ENCODE measurements at places on chromosomes 7 and 10.

DNA sequence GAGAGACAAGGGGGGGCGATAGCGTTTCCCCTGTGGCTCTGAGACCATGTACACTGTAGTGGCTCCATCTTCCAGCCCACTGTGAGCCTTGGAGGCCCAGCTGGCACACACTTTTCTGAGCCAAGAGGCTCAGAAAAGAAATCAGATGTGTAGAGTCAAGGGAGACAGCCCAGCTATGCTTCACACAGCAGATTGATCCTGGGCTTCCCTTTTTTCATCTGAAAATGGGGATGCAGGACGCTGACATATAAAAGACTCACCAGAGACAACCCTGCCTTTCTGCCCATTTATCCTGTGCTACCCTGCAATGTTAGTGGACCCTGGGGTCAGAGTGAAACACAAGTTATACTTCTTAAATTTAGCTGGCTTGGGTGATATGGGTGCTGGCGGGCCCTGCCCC lies 14.3 kb downstream of the TMEM273 start:
- no peak for DNase-seq

DNA sequence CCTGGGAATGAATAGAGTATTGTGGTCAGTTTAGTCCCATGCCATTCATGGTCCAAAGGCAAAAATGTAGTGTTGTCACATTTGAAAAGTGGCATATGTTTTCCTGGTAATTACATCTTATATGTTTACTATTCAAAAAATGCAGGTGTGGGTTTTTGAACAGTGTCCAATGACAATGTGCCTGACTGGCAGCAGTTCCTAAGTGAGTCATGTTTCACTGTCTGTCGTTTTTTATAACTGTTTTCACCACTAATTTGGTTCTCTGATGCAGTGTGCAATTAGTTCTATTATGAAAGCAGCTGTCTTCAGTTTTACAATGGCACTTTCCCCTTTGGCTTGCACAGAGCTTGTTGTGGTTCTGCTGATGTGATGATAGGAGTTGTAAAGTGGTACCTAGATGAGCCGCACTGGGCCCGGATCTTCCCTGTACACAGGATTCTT lies 162.3 kb downstream of the SEM1 start:
- DNase-seq, result no peak

DNA sequence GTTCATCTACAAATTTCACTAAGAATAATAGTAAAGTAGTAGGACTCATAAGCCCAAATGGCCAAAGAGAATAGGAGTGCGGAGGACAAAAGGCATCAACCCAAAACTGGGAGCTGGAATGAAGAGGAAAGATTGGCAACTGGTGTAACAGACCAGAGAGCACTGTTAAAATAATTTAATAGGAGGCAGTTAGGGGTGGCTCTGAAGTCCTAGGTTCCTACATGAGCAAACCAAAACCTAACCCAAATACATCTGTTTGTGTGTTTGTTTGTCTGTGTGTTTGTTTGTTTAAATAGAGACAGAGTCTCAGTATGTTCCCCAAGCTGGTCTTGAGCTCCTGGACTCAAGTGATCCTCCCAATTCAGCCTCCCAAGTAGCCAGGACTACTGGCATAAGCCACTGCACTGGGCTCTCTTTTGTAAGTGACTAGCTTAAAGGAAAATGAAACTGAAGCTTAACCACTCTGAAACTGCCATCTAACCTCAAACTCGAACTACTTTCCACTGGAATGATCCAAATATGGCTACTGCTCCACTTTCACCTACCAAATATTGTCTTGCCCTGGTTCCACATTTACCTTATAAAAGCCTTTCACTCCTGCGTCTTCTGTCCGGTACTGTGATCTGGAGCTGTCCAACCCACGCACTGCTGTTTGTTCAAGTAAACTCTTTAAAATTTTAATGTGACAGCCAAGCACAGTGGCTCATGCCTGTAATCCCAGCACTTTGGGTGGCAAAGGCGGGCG lies 94.9 kb downstream of the AKR1D1 start:
- DNase-seq, result no peak

DNA sequence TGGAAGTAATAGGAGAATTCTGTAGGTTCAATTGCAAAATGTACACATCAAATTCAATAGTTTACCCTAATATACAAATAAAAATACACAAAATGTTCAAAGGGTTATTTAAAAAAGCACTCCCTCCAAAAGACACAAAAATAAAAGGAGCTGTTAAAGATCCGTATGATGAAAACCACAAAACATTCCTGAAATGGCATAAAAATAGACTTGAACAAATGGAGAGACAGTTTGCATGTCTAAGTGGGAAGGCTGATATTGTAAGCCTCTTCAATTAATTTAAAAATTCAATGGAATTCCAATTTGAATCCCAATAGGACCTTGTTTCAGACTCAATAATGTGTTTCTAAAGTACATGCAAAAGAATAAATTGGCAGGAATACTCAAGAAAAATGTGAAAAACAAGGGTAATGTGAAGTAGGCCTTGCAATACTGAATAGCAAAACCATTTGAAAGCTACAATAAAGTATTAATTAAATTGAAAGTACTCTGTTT lies 38.0 kb upstream of the INSYN2A start:
- no peak for DNase-seq

DNA sequence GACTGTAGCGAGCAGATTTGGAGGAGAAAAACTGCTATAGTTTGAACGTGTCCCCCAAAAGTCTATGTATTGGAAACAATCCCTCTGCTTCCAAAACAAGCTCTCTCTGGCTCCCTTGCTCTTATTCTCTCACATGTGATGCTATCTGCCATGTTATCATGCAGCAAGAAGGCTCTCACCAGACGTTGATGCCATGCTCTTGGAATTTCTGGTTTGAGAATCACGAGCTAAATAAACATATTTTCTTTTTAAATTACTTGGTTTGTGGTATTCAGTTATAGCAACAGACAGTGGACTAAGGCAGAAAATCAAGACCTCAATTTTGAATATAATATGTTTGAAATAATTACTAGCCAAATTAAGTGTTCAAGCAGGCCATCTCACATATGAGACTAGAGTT lies 17.5 kb upstream of the GNAT3 start:
- no peak for DNase-seq

DNA sequence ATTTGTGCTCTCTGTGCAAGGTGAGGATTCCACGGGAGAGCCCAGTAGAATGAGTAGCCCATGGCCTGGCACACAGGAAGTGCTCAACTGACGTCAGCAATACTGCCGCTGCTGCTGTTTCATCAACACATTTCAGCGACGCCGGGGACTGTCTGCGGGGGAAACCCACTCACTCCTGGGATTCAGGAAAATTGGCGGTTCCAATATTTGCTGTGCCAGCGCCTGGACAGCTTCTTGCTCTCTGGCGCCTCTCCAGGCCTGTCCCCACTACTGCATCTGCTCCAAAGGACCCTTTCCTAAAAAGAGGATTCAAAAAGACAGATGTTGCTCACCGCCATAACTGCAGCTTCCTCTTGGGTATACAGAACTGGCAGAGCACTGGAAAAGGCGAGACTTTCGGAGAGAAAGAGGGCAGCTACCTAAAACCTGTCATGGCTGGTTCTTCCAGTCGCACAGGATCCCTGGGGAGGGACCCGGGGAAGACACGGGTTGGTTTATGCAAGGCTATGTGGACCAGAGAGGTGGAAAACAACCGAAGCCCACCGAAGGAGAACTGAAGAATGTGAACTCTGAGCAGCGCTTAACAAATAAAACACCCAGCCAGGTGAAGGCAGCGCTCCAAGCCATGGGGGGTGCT lies 39.7 kb upstream of the ENO4 start:
- DNase-seq, result peak; percentile 5

DNA sequence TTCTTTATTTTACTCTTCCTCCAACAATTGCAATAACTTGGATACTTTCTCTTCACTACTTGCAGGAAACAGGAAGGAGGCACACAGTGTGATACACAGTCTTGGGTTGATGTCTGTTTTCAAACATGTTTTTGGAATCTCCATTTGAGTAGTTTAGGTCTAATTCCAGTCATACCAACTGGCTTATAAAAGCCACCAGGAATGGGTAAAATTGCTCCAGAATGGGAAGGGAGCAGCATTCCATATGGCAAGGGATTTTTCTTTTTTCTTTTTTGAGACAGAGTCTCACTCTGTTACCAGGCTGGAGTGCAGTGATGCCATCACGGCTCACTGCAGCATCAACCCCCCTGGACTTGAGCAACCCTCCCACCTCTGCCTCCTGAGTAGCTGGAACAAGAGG lies 545.1 kb upstream of the GALNT17 start:
- no peak for DNase-seq

- no peak for DNase-seq
Measured at GRCh38 chr7:50281680-50282445, 22.7 kb upstream of the IKZF1 start.

DNA sequence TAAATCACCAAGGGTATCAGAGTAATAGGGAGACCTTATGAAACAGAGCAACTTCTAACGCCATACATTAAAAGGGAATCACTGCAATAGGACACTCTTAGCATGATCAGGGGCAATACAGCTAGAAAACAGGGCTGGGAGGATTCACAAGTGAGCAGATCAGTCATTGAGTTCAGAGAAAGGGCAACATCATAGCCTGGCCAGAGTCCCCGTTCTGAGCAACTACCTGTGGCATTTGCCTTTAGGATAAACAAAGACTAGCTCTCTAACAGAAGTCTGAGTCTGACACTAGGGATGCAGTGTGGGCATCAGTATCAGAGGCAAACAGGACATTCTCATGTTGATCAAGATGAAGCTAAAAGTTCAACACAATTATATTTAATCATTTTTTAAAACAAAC lies 297.9 kb downstream of the DGKB start:
- DNase-seq, result peak; percentile 44

DNA sequence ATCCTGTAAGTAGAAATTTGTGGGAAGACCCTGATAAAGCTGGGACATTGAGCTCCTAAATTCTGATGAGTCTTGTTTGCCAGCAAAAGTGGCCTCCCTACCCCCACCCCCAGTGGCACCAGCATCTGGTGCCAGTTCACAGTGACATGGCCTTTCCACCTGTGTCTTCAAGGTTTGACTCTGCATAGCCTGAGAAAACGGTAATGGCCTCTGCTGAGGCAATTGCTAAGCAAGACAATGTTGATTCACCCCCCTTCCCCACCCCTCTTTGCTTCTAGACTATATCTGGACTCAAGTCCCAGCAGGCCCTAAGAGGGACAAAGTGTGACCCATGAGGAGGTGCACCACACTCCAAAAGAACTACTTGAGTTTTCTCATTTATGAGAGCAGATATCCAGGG lies 48.0 kb upstream of the PIK3CG start:
- DNase-seq, result no peak

- no peak for DNase-seq
Measured at GRCh38 chr10:47233631-47234030, 66.4 kb upstream of the GDF10 start.

GRCh38 chr7:33694006-33694405 lies 211.3 kb upstream of the BMPER start:
- no peak for DNase-seq

GRCh38 chr7:117090791-117091190 lies 137.5 kb downstream of the ST7 start:
- no peak for DNase-seq

- no peak for DNase-seq
Measured at GRCh38 chr10:92381543-92381954, 90.6 kb downstream of the MARCHF5 start.

- DNase-seq, result no peak
Measured at GRCh38 chr10:34454590-34455261, 360.4 kb downstream of the PARD3 start.

DNA sequence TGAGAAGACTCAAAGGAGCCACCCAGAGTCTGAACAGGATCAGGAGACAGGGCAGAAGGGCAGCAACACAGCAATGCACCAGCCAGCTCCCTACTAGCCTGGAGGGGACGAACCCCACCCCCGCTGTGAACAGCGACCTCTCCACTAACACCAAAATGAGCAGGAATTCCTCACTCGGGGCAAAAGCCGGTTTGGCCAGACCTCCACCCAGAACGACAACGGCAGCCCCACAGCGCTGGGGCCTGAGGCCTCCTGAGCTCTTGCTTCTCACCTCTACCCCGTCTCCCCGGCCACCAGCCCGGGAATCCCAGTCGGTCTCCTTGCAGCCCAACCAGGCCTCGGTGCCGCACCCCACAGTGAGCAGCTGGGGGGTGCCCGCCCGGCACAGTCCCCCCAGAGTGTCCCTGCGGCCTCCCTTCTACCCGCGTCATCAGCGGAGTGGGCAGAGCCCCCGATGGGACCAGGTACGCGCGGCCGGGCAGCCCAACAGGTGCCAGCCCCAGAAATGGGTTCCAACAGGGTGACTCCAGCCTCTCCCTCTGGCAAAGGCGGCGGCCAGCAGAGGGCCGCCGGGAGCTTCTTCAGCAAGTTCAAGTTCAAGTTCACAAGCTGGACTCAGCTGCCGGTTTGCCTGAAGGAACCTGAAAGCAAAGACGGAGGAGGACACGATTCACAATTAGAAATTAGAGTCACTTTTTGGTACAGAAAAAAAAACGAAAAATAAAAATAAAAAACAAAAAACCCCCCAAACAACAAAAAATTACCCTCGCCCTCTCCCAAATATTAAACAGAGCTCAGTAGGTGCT lies 129.0 kb downstream of the MARCHF5 start:
- peak; percentile 40 for DNase-seq

GRCh38 chr10:96666741-96667140 lies 53.6 kb downstream of the PIK3AP1 start:
- DNase-seq, result no peak

- DNase-seq, result peak; percentile 91
Measured at GRCh38 chr7:81725812-81726127, 44.1 kb downstream of the HGF start.

DNA sequence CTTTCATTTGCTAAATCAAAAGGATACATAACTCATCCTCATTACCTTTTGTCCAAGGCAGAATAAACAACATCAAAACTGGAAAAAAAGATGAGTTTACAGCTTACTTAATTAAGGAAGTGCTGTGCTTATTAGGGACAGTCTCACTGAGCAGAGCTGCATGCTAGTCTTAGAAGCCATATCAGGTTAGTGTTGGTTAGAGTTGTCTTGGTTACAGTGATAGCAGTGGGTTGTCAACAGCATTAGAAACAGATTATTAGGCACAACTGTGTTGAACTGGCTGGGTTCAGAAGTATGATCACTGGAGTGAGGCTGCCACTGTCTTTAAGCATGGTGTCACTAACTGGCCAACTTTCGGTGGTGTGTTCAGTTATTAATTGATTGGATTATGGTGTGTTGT lies 503.9 kb upstream of the IGFBP3 start:
- no peak for DNase-seq

- DNase-seq, result no peak
Measured at GRCh38 chr10:124693396-124693795, 50.8 kb downstream of the FAM53B start.

DNA sequence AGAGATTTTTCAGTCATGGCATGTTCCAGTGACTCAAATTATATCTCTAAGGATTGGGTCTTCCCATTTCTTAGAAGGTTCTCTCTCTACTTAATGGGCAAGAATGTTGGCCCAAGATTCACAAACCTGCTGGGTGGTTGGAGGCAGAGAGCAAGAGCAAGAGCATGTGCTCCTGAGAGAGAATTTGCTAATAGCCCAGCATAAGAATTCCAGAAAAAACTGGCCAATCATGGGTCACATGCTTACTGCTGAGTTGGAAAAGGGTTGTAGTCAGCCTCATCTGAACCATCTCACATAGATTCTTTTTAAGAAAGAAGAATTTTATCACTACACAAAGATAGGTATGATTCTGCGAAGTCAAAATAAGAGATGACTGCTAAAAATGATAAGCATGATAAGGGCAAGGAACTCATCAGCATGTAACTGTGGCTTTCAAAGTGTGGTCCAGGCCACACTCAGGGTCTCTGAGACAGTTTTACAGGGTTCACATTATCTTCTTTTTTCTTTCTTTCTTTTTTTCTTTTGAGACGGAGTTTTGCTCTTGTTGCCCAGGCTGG lies 8.2 kb upstream of the VCL start:
- DNase-seq, result no peak

- DNase-seq, result no peak
Measured at GRCh38 chr7:40826411-40827221, 691.8 kb downstream of the SUGCT start.
